ENCODE measurements at places on chromosomes 7 and 10.

DNA sequence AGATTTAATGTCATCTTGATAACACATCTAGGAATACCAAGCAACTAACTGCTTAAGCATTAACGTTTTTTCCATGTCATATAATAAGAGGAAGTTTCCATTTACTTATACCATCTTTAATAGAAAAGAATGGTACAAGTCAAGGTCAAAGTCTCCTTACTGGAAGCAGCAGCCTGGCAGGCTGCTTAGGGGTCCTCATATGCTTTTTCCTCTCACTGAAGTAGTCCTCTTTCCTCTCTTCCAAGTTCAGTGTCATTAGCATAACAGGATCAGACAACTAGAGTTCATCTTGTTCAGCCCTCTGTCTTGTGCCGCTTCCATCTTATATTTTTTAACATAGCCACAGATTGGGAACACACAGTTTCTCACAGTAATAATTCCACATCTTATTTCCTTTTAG is 405.7 kb downstream of the GFRA1 start:
- no peak for DNase-seq

DNA sequence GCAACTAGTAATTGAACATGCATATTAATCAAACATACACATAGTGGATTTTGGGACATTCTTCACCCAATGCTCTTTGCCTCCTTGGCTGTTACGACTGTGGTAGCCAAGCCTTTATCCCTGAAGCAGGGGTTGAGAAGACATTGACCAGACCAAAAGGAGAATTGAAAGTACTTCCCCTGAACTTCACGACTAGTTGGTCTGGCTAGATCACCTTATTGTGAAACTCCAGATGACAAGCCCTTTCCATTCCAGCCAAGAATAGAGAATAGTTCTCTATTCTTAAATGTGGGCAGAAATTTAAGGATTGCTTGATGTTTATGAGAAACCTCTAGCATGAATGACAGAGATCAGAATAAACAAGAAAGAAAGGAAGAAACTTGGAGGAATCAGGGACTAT is 97.0 kb downstream of the LRMDA start:
- DNase-seq, result no peak

DNA sequence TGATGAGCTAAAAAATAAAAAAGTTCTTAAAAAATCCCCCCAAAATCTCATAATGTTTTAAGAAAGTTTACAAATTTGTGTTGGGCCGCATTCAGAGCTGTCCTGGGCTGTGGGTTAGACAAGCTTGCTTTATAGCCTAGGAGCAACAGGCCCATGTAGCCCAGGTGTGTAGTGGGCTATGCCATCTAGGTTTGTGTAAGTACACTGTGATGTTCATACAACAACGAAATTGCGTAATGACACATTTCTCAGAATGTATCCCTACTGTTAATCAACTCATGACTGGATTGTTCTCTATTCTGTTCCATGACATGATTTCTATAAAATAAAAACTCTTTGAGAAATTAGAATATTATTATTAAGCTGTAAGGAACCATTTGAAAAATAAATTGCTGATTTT is 13.0 kb downstream of the MIOS start:
- DNase-seq, result no peak

DNA sequence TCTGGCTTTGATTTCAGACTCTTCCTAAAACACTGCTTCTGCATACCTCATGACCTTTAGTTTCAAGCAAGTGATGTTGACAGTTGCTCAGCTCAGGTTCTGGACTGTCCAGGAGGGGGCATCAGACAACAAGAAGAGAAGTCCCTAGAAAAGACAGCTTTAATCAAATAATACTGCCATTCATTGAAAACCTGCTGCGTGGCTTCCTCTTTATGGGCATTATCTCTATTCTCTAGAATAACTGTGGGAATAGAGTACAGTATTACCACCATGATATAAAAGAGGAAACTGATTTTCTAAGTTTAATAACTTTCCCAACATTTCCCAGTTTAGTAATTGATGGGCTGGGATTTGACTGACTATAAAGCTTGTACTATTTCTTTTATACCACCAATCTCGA is 170.4 kb downstream of the SNX13 start:
- DNase-seq, result peak; percentile 81

- no peak for DNase-seq
Observed at GRCh38 chr7:121164247-121164646, 164.6 kb upstream of the WNT16 start.

GRCh38 chr7:16926283-16926682 is 44.5 kb upstream of the AGR3 start:
- peak; percentile 72 for DNase-seq

DNA sequence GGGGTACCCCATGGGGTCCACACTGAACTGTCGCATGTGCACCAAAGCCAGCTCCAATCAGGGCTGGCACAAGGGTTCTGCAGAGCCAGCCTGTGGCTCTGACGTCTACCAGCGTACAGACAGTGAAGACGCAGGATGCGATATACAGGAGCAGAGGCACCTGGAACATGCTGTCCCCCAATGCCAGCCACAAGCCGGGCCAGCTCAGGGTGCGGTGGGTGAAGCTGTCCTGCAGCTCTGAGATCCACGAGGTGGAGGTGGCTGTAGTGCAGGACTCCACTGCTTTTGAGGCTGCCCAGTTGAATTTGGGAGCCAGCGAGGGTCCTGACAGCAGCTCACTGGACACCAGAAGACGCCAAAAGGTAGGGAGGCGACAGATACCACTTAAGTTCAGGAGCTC is 111.3 kb upstream of the PDSS1 start:
- DNase-seq, result no peak

- no peak for DNase-seq
Observed at GRCh38 chr7:41698114-41698513, 4.8 kb downstream of the INHBA start.

DNA sequence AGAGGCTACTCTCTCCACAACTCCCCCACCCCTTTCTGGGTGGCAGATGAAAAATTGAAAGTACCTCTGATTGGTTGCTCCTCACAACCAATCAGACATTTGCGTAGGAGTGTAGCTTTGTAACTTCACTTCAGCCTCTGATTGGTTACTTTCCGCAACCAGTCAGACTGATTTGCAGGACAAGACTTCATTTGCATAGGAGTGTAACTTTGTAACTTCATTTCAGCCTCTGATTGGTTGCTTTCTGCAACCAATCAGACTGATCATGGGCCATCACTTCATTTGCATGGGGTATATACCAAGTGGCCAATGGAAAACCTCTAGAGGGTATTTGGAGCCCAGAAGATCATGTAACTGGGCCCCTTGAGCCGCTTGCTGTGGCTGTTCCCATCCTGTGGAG is 25.6 kb downstream of the CDNF start:
- DNase-seq, result no peak

GRCh38 chr10:91759581-91759986 is 38.6 kb upstream of the TNKS2 start:
- no peak for DNase-seq

DNA sequence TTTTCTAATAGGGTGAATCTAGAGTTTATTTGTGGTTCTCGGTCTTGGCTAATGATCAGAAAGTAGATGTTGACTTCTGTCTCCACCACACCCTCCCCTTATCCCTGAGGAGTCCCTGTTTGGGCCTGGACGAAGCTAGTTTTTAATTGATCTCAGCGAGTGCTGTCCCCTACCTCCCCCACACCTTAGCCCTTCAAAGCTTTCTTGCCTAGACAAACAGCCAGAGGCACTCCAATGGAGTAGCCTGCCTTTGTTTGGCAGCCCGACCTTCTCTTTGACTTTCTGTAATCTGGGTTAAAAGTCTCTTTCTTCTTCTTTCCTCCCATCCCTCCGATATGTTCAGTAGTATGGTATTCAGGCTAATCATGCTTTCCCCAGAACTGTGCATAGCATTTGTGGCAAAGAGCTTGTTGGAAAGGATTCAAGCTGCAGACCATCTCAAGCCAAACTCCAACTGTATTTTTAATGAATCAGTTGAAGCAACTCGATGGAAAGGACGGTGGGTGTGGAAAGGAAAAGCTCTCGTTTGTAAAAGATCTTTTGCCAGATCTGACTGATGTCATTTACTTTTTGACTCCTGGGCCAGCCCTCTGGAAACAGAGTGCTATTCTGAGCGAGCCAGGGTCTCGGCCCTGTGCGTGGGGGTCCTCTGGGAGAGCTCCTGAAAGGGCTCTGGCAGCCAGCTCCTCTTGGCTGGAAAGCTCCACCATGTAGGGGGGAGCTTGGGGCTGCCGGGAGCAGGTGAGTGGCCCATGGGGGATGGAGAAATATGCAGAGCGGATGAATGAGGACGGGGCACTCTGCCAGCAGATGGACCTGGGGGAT is 4.5 kb downstream of the FAM180A start:
- DNase-seq, result peak; percentile 80

- no peak for DNase-seq
Observed at GRCh38 chr7:40300146-40300670, 165.4 kb downstream of the SUGCT start.

- DNase-seq, result no peak
Observed at GRCh38 chr10:86331861-86332260, 34.7 kb downstream of the GRID1 start.

GRCh38 chr10:47225219-47225927 is 74.6 kb upstream of the GDF10 start:
- DNase-seq, result no peak

DNA sequence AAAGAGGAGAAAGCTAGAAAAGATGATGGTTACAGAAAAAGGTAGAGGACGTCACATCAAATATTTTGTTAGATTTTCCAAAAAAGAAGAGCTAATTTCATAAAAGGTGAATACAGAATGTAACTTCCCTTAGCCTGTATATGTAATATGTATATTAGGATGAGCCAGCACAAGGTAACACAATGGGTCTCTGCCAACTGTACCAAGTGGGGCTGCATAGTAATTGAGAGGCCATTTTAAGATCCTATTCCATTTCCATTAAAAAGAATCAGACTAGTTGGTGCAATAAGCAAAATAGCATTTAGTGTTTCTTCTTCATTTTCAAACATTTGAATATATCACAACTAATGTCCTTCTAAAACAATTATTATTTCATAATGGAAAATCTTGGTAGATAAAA is 134.6 kb downstream of the SEMA3A start:
- DNase-seq, result no peak
